ENCODE measurements at places on chromosomes 11 and 22. TPM values are rescaled to one million over a fixed set of nuclear protein-coding genes. Genes with fewer than 3 reads are reported as not detected.
A peak's percentile ranks its signal among the peaks of the same experiment; 100 is the strongest.

DNA sequence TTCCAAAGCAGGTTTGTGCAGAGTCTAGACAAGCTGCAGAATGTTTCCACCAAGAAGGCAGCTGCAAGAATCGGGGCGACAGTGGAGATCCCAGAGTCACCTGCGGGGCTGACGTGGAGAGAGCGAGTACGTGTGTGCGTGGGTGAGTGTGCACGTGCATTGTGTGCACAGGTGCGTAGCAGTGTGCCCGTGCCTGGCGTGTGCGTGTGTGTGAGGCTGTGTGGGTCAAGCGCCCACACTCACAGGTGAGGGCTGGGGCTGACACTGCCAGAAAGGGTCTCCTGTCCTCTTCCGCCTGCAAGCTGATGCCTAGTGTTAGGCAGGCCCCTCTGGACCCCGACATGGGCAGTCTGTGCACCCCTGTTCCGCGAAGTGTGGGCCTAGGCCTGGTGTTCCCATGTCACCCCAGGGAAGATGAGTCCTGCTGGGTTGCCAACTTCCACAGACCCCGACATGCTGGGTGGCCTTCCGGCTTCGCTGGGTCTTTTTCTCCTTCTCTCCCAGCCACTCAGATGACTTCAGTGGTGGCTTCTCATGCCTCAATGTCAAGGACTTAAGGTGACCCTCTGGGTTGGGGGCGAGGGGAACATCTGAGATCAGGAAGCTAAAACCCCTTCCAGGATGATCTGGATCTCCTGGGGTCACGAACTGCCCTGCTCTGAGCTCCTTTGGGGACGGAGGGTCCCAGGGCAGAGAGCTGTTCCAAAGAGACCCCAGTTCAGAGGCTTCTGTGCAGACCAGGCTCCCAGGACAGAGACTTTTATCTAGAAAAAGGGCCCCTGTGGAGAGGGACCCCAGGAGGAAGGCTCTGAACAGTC is 10.4 kb upstream of the SYT8 start:
- peak; percentile 75 for DNase-seq

DNA sequence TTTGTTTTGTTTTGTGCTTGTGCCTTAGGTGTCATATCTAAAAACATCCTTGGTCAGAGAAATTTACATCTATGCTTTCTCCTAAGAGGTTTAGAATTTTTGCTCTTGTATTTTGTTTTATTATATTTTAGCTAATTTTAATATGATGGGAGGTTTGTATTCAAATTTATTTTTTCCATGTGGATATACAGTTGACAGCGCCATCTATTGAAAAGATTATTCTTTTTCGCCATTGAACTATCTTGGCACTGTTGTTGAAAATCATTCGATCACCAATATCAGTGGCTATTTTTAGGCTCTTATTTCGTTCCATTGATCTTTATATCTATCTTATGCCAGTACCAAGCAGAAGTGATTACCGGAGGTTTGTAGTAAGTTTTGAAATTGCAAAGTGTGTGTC is 510.3 kb downstream of the BRD1 start:
- DNase-seq: no peak

DNA sequence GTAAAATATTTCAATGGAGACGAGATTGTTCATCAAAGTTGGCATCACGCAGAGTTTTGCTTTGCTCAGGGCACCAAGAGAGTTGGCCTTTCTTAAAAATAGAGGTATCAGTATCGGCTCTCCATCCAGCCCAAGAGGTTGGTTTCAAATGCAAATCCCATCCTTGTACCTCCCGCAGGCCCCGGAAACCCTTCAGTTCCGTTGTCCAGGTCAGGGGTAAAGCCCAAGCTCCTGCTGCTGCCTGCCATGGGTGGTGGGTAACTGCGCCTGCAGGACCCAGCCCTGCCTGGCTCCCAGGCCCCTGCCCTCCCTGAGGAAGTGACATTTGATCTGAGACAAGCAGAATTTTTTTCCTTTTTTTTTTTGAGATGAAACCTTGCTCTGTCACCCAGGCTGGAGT is 49.3 kb upstream of the RTL6 start:
- no peak for DNase-seq

- DNase-seq: no peak
Measured at GRCh38 chr11:120556797-120557196, 45.2 kb downstream of the GRIK4 start.

DNA sequence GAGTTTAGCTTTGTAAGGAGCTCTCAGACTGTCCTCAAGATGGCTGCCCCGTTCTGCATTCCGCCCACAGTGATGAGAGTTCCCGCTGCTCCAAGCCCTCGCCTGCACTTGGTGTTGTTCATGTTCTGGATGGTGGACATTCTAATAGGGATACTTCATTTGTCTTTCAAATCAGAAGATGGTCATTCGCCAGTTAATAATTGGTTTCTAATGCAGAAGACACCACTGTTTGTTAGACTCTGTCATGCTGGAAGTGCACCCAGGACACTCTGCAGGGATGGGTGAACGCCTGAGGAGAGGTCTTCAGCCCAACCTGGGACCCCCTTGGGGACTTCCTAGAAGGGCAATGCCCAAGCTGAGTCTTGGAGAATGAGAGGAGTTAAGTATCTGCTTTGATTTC is 836.4 kb downstream of the TBC1D22A start:
- DNase-seq: peak; percentile 56

DNA sequence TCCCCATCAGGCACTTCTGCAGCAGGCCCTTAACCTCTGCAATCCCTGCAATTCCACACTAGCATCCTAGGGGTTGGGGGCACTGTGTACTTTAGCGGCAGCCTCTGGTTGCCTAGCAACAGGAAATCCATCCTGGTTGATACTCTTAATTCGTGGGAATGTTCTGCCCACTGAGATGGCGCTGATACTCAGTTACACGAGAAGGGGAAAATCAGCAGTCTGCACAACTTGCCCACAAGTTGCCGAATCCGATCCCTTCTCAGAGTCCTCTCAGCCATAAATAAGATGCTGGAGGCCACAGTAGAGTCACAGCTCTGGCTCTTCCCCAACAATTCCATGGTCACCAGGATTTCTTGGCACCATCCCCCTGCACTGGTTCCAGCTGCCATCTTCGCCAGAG is 57.6 kb upstream of the CRYBB3 start:
- no peak for DNase-seq

DNA sequence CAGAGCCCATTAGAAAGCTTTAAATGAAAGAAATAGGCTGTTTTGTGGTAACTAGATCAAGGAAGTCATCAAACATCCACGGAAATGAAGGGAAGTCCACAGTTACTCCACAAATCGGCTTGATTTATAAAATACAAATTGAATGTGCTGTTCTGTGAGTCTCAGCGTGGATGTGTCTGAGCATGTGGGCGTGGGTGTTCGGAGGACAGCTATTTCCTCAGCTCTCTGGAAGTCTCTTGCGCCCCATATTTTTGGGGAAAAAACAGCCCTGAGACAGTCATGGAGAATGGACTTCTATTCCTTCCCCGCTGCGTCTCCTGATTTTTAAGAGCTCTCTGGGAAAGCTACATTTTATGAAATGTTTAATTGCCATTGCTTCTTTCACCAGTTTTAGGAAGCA is 144.4 kb downstream of the EFCAB6 start:
- DNase-seq: no peak

- no peak for DNase-seq
Measured at GRCh38 chr11:60771879-60772525, 13.1 kb upstream of the MS4A10 start.

DNA sequence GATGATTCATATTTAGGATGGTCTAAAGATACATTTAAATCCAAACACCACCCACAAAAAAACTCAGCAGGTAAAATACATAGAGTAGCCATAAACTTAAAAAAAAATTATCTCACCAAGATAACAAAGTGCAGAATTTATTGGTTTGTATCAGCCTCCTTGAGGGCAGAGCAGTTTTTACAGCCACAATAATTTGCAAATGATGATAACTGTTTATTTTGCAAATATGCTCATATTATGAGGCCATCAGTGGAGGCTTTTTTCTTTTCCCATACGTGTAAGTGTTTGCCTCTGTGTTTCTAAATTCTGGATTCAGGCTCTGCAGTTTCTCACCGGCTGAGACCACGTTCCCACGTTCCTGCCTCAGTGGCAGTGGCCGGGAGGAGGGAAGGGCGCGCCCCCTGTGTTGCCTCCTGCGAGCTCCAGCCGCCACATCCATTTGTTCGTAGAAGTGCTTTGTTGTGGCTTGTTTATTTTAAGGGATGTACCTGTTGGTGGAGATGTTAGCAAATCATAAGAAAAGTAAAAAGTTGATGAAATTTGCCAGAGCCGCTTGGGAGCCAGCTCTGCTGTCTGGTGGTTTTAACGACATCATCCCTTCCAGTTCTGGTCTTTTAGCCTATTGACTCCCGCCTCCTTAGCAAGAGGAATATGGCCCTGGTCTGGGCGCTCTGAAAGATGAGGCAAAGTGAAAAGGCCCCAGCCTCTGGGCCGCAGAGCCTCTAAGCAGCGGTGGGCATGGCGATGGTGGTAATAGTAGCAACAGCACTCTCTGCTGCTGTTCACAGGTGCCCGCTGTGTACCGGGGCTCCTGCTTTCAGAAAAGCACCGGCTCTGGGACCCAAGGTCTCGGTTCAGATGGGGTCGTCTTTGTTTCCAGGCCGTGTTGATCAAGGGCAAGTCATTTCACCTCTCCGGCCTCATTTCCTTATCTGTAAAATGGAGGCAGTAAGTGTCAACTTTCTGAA is 66.7 kb upstream of the PPARA start:
- DNase-seq: no peak

- DNase-seq: no peak
Measured at GRCh38 chr11:127492029-127492428, 491.5 kb upstream of the KIRREL3 start.

- DNase-seq: no peak
Measured at GRCh38 chr22:27809700-27810608, 8.4 kb upstream of the MN1 start.

GRCh38 chr11:35165423-35166368 is 26.7 kb downstream of the CD44 start:
- no peak for DNase-seq

- peak; percentile 3 for DNase-seq
Measured at GRCh38 chr11:79427611-79428327, 13.1 kb downstream of the TENM4 start.

DNA sequence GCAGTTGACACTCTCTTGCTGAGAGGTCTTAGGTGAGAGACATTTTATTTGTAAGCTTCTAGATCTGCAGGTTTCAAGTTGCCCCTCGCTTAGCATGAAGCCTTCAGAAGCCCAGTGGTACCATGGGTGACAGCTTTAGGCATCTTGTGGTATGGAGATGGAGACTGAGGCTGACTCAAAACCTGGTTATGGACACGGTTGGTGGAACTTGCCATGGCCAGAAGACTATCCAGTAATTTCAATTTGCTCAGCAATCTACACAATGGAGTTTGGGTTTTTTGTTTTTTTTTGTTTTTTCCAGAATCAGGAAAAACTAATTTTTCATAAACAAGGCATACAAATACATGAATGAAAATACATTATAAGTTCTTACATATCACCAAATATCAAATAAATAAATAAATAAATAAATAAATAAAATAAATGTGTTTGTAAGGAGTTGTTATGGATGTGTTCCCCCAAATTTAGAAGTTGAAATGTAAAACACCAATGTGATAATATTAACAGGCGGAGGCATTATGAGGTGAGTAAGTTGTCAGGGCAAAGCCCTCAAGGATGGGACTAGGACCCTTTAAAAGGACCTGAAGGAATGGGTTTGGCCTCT is 22.6 kb downstream of the ETS1 start:
- DNase-seq: no peak

DNA sequence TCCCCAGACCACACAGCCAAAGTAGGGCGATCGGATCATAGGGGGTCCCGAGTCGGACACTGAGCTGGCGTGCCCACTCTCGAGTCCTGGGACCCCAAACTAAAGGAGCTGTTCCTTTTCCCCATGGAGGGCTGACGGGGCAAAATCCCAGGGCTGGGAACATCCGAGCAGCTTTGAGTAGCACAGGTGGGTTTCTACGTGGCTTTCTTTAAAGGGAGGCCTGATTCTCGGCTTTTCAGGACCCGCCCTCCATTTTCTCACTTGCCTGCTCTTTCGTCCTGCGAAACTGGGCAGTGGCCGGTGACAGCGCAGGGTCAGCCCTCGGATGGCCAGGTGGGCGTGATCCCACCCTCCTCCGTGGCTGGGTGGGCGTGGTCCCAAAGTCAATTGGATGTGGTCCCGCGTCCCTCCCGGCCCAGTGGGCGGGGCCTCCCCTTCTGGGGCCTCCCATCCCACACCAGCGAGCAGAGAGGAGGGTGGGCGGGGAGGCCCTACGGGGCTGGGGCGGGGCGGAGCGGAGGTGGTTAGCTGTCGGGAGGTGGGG is 17.5 kb upstream of the TXNRD2 start:
- DNase-seq: no peak

- no peak for DNase-seq
Measured at GRCh38 chr22:31584804-31585160, 77.2 kb downstream of the PISD start.

DNA sequence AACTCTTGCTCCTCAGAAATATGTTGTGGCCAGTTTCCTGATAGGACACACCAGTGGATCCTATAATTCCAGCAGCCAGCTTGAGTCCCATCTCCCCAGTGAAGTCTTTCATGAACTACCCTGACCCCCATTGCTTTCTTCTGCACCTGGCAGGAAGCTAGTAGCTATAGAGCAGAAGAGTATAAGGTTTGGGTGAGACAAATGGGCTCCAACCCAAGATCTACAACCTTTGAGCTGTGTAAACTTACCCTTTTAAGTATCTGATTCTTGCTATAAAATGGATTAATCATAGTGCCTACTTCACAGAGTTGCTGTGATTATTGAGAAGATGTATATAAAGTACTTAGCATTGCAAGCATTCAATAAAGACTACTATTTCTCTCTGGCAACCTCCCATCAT is 396.9 kb upstream of the CADM1 start:
- DNase-seq: no peak

DNA sequence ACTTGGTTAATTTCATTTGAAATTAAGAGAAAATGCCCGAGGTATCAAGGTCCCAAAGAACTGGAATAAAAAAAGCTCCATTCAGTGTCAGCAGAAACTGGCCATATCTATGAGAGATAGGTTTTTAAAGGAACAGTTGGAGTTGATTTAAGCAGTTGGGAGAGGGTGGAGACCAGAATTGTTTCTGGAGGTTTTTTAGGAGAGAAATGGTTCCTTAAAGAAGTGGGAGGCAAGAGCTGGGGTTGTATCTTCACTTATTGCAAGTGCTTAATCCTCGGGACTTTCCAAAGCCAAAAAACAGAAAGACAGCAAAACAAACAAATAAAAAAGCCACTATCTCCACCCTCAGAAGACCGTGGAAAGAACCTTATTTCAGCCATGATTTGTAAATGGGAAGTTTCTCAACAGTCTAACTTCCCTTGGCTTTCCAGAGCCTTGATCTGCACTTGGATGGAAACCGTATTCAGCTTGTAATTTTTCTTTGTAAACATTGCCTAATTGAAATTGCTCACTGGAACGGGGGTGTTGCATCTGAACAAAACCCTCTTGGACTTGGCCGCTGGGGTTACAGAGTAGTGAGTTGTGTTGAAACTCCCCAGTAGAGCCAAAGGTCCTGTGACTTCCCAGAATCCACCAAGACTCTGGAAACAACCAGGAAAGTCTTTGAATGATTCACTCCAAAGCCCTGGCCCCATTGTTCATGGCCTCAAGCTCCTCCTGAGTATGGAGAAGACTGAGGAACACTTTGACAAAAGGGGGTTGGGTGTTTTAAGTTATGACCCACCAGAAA is 115.6 kb downstream of the SLC1A2 start:
- DNase-seq: no peak

PGA5 gene
- total RNA-seq: not detected

HOATZ gene
- not detected for total RNA-seq

TP53I11 gene
- 159 TPM for total RNA-seq

ART5 gene
- total RNA-seq: 0.38 TPM

MS4A15 gene
- total RNA-seq: not detected

SEZ6L gene
- total RNA-seq: not detected

OR52H1 gene
- total RNA-seq: not detected

OR8D4 gene
- not detected for total RNA-seq

PRODH gene
- 11.2 TPM for total RNA-seq
